ENCODE measurements at places on chromosomes 16 and 17.

- no peak for DNase-seq
Measured at GRCh38 chr16:66616592-66616991, 12.1 kb downstream of the CMTM3 start.

DNA sequence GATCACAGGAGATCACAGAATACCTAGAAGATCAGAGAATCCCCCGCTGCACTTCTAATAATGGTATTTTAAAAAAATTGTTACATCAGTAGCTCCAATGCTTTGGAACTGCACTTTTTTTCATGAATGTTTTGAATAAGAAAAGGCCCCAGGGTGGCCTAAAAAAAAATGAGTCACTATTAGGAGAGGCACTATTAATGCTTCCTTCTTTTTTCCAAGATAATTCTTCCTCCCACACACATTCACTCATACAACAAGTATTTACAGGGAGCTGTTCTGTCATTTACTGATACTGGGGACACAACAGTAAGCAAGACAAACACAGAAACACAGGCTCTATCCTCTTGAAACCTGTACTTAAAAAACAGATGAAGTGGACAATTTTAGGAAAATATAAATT, 675 bp upstream of the PDZD9 start:
- DNase-seq, result no peak

DNA sequence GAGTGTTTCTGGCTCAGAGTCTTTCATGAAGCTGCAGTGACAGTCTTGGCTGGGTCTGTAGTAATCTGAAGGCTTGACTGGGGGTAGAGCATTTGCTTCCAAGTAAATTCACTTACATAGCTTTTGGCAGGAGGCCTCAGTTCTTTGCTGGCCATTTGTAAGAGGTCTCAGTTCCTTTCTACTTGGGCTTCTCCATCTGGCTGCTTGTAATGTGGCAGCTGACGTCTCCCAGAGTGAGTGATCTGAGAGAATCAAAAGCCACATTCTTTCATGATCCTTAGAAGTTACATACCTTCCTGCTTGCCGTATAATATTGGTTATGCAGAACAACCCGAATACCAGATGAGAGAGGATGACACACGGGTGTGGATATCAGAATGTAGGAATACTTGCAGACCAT, 39.8 kb downstream of the NF1 start:
- DNase-seq, result no peak

DNA sequence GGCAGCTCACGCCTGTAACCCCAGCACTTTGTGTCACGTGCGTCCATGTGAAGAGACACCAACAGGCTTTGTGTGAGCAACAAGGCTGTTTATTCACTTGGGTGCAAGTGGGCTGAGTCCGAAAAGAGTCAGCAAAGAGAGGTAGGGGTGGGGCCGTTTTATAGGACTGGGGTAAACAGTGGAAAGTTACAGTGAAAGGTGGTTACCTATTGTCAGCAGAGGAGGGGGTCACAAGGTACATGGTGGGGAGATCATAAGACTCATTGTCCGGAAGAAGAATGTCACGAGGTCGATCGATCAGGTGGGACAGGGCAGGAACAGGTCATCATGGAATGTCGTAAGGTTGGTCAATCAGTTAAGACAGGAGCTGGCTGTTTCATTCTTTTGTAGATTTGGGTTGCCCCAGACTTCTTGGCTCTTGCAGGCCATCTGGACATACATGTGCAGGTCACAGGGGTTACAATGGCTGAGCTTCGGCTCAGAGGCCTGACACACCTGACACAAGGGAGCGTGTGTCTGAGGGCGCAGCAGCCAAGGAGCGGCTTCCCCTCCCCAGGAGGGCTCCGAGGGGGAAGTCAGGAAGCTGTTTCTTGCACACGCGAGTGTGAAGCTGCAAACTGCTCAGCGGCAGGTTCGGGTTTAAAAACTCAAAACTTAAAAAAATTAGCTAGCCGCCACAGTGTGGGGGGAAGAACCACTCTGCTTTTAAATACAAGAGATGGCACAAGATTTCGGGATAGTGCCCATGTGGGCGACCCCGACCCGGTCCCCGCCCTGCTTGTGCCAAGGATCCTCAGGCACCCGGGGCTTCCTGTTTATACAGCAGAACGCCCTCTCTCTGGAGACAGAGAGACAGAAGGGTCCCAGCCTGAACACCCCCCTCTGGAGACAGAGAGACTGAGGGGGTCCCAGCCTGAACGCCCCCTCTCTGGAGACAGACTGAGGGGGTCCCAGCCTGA, 12.4 kb upstream of the TEX19 start:
- no peak for DNase-seq

Measured in NCI-H1417 (cell line).